ENCODE measurements at places on chromosomes 3 and 15. TPM values are rescaled to one million over a fixed set of nuclear protein-coding genes. Genes with fewer than 3 reads are reported as not detected.

DNA sequence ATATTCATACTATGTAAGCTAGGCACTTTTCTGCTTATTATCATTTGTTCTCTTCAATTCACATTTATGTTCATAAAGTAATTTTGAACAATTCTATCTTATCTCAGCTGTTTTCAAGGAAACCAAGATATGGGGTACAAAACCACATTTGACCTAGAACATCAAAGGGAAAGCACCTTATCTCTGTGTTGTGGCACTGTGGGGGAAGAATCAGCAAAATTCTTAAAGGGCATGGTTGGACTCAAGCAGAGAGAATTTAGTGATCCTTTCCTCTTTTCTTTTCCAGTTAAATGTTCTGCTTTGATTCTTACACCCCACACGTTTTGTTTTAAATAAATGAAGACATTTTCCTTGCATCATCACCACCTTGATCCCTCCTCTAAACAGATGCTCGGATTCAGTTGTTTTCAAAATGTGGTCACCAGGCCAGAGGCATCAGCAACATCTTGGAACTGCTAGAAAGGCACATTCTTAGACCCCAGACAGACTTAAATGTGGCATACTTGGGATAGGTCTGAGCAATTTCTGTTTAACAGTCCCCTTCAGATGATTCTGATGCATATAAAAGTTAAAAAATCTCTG is 128.4 kb upstream of the TP63 start:
- H3K27me3 ChIP-seq: no peaks in the 10 kb centered on the region
- H3K4me3 ChIP-seq: no peak overlapping the region
- no peak for DNase-seq
- no peak overlapping the region for H3K27ac ChIP-seq

DNA sequence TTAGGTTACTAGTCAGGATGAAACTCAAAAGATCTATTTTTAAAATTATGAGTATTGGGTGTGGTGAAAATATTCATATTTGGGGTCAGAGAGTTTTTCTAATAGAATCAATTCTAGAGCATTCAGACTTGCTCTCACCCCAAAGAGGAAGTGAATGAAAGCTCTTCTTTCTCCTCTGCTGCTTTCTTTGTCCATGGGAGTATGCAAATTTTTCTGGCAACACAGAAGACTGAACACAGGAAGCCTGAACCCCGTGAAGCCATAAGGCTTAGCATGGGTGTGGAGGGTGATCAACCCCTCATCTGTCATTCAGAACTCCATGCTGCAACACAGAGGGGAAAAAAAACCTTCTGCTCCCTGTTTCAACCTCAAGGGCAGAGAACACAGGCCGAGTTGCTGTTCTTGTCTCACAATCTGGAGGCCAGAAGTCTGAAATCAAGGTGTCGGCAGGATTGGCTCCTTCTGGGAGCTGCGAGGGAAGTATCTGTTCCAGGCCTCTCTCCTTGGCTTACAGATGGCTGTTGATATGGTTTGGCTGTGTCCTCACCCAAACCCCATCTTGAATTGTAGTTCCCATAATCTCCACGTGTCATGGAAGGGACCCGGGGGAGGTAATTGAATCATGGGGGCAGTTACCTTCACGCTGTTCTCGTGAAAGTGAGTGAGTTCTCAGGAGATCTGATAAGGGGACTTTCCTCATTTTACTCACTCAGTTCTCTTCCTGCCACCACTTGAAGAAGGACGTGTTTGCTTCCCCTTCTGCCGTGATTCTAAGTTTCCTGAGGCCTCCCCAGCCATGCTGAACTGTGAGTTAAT is 33.7 kb upstream of the CD47 start:
- no peaks in the 10 kb centered on the region for H3K27me3 ChIP-seq
- H3K27ac ChIP-seq: no peak overlapping the region

DNA sequence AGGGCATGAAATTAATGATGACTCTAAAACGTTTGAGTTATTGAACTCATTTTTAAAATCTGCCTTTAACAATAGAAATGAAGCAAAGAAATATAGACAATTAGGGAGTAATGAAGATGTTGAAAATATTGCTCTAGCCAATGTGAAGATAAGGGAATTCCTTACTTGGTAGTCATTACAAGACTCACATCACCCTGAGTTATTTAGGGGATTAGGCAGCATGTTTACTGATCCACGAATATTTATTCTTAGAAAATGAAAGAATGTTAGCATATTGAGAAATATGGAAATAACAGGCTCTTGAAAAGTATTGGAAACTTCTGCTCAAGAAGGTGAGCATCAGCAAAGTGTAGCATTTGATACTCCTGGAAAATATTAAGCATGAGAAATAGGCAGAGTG is 398.1 kb upstream of the ARPP21 start:
- no peak overlapping the region for H3K27ac ChIP-seq

- H3K4me1 ChIP-seq: peaks cover 23% of the 10 kb centered on the region
- DNase-seq: no peak
- no peak overlapping the region for H3K27ac ChIP-seq
- no peaks in the 10 kb centered on the region for H3K27me3 ChIP-seq
- no peaks in the 10 kb centered on the region for H3K36me3 ChIP-seq
Observed at GRCh38 chr3:134446800-134447199, 39.0 kb downstream of the ANAPC13 start.

DNA sequence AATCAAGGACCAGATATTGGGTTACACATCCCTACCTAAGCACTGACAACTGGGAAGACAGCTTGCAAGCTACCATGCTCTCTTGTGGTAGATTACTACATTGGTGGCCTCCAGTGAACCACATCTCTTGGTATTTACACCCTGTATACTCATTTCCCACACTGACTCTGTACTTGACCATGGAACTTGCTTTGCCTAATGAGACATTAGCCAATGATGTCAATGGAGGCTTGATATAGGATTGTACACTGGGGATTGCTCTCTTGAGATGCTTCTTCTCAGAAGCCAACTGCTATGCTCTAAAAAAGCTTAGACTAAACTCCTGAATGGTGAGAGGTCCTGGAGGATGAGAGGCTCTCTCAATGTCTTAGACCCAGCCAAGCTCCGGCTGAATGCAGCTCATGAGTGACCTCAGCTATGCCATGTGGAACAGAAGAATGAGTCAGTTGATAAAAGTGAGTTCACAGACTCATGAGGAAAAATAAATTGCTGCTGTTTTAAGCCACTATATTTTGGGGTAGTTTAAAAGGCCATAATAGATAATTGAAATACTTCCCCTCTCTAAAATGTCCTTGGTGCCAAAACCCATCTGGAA is 61.5 kb upstream of the GALNT15 start:
- H3K36me3 ChIP-seq: no peaks in the 10 kb centered on the region
- H3K4me3 ChIP-seq: no peak overlapping the region
- peaks cover 7% of the 10 kb centered on the region for H3K4me1 ChIP-seq
- H3K27ac ChIP-seq: peak overlapping the region; percentile 39

DNA sequence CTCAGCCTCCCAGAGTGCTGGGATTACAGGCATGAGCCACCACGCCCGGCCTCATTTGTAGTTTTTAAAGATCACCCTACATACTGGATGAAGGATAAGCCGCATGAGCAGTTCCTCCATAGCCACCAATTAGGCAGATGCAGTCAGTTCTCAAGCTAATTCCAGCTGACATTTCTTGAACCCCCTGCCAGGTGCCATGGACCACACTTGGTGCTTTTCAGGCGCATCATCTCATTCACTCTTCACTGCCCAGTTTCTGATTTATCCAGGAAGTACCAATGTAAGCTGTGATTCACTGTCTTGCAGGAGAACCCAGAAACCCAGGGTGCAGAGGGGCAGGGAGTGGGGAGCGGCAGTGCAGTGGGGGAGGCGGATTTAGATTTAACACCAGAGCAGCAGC is 56.5 kb upstream of the RASA2 start:
- peak overlapping the region; percentile 71 for H3K27ac ChIP-seq
- peaks cover 92% of the 10 kb centered on the region for H3K4me1 ChIP-seq
- no peak overlapping the region for H3K4me3 ChIP-seq
- no peaks in the 10 kb centered on the region for H3K27me3 ChIP-seq

DNA sequence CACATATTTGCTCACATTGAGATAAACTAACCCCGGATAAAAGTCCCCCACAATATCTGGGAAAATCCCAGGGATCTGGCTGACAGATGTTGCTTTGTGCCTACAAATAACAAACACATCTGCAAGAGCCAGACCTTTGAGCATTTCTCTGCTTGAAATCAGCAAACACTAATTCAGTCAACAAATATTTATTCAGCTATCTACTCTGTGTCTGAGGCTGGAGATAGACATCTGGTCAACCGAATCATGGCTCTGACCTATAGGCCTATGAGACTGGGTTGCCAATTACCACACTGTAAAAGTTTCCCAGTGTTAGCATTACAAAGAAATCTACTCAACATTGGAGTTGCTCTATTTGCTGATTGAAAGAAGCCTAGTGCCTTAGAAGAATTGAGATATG is 201.1 kb upstream of the CADPS start:
- no peaks in the 10 kb centered on the region for H3K36me3 ChIP-seq
- H3K4me3 ChIP-seq: no peak overlapping the region
- no peak for DNase-seq
- H3K4me1 ChIP-seq: no peaks in the 10 kb centered on the region
- H3K27me3 ChIP-seq: no peaks in the 10 kb centered on the region
- H3K27ac ChIP-seq: no peak overlapping the region

DNA sequence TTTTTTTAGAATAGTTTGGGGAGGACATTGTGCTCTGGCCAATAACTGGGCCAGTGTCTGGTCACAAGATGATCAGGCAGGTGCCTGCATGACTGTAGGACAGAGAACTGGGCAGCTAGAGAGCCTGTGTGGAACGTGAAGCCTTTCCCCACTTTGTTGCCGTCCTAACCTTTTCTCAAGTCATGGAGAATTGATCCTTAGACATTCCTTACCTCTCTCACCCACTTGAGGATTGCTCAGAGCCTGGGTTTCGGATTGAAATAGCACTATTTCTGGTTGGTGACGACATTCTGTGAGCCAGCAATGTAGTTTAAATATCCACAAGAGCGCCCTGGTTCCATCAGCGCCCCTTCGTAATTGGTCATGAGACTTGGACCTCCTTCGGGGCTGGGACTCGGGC is 138.4 kb downstream of the IGF1R start:
- DNase-seq: no peak
- H3K4me3 ChIP-seq: no peak overlapping the region
- H3K27me3 ChIP-seq: no peaks in the 10 kb centered on the region
- no peaks in the 10 kb centered on the region for H3K36me3 ChIP-seq

GRCh38 chr3:168048414-168049330 is 47.1 kb downstream of the GOLIM4 start:
- H3K27ac ChIP-seq: peak overlapping the region; percentile 53
- H3K36me3 ChIP-seq: no peaks in the 10 kb centered on the region
- H3K27me3 ChIP-seq: no peaks in the 10 kb centered on the region
- H3K4me3 ChIP-seq: no peak overlapping the region
- peaks cover 14% of the 10 kb centered on the region for H3K4me1 ChIP-seq
- DNase-seq: peak; percentile 42

GRCh38 chr3:41683666-41684350 is 278.1 kb downstream of the ULK4 start:
- no peaks in the 10 kb centered on the region for H3K36me3 ChIP-seq
- H3K27ac ChIP-seq: no peak overlapping the region
- no peaks in the 10 kb centered on the region for H3K4me1 ChIP-seq
- no peak overlapping the region for H3K4me3 ChIP-seq
- no peaks in the 10 kb centered on the region for H3K27me3 ChIP-seq
- no peak for DNase-seq

GRCh38 chr3:148863814-148864213 is 1.3 kb upstream of the CPA3 start:
- H3K27ac ChIP-seq: no peak overlapping the region
- no peaks in the 10 kb centered on the region for H3K36me3 ChIP-seq
- peaks cover 26% of the 10 kb centered on the region for H3K27me3 ChIP-seq
- no peaks in the 10 kb centered on the region for H3K4me1 ChIP-seq

DNA sequence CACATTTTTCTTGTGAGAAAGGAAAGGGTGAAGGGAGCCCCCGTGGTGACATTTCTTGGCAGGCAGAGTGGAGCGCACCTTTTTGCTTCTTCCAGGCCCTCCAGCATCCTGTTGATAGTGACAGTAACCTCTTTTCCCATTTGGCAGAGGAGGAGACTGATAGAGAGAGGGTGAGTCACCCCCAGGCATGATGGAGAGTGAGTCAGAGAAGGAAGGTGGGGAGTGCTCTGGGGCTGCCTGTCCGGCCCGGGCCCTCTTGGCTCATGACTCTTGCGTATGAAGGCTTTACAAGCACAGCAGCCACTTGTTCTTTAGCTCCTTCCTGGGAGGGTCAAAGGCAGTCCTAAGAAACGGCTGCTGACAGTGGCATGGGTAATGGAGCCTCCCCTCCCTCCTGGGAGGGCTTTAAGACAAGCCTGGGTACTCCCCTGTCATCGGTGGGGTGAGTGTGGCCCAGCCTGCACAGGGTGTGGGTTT is 16.0 kb downstream of the ANKRD63 start:
- H3K4me3 ChIP-seq: no peak overlapping the region
- no peak for DNase-seq
- H3K36me3 ChIP-seq: no peaks in the 10 kb centered on the region
- no peaks in the 10 kb centered on the region for H3K4me1 ChIP-seq
- no peaks in the 10 kb centered on the region for H3K27me3 ChIP-seq
- no peak overlapping the region for H3K27ac ChIP-seq

DNA sequence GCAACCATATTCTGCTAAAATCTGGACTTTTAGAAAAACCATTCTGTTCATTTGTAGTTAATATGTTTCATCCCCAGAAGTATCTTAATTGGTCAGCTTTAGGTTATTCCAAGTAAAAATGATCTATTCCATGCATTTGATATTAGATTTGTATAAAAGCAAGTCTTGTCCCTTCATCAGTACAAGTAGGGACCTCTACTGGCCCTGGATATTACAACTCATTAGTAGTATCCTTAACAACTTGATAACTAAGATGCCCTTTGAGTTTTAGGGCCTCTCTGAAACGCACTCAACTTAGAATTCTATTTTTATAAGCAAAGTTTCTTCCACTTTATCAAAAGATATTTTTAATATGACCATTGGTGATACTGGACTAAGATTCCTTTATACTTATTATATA is 25.3 kb upstream of the SELENOT start:
- H3K27ac ChIP-seq: no peak overlapping the region
- no peak for DNase-seq
- no peaks in the 10 kb centered on the region for H3K27me3 ChIP-seq
- no peak overlapping the region for H3K4me3 ChIP-seq

- DNase-seq: no peak
- H3K27me3 ChIP-seq: no peaks in the 10 kb centered on the region
- no peak overlapping the region for H3K27ac ChIP-seq
Observed at GRCh38 chr3:67558426-67558825, 96.0 kb downstream of the SUCLG2 start.

DNA sequence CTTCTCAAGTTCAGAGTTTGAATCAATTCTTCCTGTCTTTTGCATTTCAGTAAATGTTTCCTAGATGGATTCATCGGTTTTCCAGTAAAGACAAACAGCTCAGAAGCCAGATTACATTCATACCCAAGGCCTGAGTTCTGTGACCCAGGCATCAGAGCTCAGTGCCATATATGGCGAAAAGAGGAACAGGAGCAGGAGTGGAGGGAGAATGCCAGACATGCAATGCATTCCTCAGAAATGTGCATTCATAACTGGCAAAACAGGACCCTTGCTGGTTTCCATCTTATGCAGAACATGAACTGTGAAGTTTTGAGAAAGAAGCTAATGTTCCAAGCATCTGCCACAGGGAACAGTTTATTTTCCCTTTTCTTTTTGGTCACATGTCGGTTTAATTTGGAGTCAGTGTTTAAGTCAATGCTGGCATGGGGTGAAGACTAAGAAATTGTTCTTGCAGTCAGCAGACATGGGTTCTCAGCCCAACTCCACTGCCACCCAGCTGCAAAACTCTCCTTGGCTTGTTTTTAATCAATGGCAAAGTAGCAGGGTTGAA is 116.5 kb downstream of the LPP start:
- DNase-seq: no peak
- no peaks in the 10 kb centered on the region for H3K27me3 ChIP-seq
- H3K4me3 ChIP-seq: no peak overlapping the region
- peaks cover 78% of the 10 kb centered on the region for H3K4me1 ChIP-seq

C3orf20 gene
- total RNA-seq: not detected

C3orf49 gene
- total RNA-seq: not detected

PAK6 gene
- 9.3 TPM for total RNA-seq

PCBP4 gene
- total RNA-seq: 78.0 TPM

Measured in heart left ventricle (tissue), 16 donors.